NCI-H2171 treated with DMSO at 0.1 percent for 48 hours (cell line): ENCODE measurements at places on chromosomes 3 and 15.

DNA sequence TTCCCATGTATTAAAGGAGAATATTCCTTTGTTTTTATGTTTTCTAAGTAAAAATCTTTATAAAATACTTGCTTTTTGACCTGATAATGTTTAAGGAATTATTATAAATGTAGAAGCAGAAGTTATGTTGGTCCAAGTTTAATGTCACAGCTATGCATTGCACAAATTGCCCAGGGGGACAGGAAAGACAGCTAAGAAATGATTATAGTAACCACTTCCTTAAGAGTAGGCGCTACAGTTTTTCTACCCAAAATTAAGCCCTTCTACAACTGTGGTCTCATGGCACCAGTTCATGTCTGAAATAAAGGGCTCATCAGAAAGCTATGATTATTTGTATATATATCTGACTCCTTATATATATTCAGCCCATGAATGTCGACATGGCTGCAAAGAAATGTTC lies 176.4 kb downstream of the GBE1 start:
- DNase-seq, result no peak

GRCh38 chr15:39588531-39589192 lies 7.8 kb downstream of the THBS1 start:
- DNase-seq, result no peak

- DNase-seq, result no peak
Observed at GRCh38 chr15:35186346-35186745, 101.3 kb upstream of the NANOGP8 start.

DNA sequence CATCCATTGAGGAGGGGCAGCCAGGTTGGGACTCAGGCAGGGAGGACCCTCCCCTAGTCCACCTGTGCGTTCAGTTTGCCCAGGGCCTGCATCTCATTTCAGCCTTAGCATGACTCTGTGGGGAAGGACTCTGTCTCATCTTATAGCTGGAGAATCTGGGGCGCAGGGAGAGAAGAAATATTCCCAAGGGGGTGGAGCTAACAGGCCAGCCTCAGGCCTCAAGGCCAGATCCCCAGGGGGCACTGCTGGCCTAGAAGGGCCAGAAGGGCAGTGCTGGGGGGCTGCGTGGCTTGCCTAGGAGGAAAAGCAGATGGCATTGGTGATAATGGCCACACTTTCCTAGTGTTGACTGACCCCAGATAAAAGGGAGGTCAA lies 10.9 kb downstream of the AMOTL2 start:
- no peak for DNase-seq

DNA sequence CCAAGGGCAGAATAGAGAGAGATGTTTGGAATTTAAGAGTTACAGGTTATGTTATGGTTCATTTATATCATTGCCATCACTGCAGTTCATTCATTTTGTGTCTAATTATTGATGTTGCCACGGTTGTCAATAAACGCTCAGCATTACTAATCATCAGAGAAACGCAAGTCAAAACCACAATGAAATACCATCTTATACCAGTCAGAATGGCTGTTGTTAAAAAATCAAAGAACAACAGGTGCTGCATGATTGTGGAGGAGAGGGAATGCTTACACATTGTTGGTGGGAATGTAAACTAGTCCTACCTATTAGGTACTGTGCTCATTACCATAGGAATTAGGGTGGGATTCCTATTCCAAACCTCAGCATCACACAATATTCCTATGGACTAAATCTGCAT lies 350.5 kb downstream of the TIGIT start:
- no peak for DNase-seq

GRCh38 chr15:45199136-45199810 lies 11.5 kb upstream of the SHF start:
- peak; percentile 90 for DNase-seq

GRCh38 chr15:84638103-84638502 lies 16.0 kb downstream of the WDR73 start:
- DNase-seq, result peak; percentile 16

- DNase-seq, result peak; percentile 2
Observed at GRCh38 chr3:69204315-69204957, 82.0 kb upstream of the LMOD3 start.

DNA sequence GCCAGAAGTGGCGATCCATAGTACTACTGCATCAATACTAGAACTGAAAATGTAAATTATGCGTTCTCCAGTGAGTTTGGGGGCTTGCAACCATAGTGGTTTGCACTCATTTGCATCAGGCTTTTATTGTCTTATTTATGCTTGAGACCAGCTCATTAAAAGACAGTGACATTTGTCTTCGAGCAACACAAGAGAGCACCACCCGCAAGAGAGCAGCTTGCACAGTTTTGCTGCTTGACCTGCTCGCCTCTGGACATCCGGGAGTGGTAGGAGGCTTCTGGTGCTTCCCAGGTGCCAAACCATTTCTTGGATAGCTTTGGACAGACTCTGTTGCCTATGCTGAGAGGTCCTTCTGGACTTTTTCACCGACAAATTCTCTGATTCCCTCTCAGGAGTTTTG lies 294.6 kb downstream of the MEX3B start:
- DNase-seq, result peak; percentile 31

DNA sequence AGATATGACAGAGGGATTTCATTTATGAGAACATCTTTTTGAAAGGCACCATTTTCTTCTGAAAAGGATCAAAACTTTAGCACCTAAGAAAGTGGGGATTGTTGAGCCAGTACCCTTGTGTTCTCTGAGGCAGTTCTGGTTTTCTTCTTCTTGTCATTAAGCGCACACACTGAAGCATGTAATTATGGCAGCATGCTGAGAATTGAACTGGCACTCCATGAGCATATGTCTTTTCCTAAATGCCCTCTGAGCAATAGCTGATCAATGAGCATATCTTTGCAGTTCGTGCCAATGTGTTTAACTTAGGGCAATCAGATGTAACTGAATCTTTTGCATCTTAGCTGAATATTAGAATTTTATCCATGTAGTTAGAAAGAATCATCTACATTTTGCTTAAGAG lies 53.9 kb upstream of the VGLL3 start:
- no peak for DNase-seq

- no peak for DNase-seq
Observed at GRCh38 chr3:74045000-74045399, 420.3 kb upstream of the PDZRN3 start.

- DNase-seq, result no peak
Observed at GRCh38 chr3:22594990-22595389, 608.1 kb upstream of the UBE2E2 start.

- DNase-seq, result no peak
Observed at GRCh38 chr3:171346019-171346418, 114.2 kb downstream of the TNIK start.

DNA sequence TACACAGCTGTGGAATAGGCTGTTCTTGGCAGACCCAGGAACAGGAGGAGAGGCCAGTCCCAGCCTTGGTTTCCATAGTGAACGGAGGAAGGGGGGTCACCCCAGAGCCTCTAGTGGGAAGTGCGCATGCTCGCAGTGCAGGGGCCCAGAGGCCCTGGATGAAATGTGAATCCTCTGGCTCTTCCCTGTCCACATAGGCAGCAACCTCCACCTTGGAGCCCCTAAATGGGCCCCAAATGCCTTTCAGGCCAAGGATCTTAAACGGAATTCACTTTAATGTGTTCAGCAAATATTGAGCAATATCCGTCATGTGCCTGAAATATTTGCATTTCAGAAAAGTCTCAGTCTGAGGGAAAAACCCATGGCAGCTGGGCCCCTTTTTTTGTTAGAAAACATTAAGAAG lies 3.3 kb upstream of the NDN start:
- peak; percentile 16 for DNase-seq

DNA sequence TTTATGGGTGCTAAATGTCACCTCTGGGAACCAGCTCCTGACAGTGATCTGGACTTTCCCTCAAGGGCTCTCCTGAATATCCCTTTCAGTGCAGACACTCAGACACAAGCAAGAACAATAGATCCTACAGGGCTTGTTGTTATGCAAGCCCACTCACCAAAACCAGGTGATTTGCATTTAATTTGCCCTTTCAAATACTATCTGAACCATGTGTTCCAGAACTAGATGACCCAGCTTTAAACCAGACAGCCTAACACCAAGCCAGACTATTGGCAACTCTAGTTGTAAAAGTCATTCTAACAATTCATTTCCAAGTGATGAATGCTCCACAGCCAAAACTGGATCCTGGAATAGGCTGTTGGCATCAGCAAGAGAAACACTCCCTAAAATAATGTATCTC lies 5.6 kb upstream of the ATP8B4 start:
- no peak for DNase-seq

DNA sequence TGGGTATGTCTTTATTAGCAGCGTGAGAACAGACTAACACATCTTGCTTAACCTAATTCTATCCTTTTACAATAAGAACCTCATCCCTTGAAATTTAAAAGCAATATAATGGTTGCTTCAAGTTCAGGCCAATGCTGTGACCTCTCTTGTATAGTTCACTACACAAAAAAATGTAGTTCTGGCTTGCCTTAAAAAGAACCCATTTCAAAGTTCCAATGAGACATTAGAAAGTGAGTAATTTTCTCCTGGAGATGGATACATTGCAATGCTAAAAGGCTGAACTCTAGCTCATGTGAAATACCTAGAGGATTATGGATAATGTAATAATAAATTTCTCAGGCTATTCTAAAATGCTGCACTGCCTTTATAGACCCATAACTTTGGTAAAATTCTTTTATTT lies 47.8 kb downstream of the ATP13A4 start:
- DNase-seq, result no peak

- no peak for DNase-seq
Observed at GRCh38 chr15:43346305-43346704, 15.9 kb upstream of the LCMT2 start.

DNA sequence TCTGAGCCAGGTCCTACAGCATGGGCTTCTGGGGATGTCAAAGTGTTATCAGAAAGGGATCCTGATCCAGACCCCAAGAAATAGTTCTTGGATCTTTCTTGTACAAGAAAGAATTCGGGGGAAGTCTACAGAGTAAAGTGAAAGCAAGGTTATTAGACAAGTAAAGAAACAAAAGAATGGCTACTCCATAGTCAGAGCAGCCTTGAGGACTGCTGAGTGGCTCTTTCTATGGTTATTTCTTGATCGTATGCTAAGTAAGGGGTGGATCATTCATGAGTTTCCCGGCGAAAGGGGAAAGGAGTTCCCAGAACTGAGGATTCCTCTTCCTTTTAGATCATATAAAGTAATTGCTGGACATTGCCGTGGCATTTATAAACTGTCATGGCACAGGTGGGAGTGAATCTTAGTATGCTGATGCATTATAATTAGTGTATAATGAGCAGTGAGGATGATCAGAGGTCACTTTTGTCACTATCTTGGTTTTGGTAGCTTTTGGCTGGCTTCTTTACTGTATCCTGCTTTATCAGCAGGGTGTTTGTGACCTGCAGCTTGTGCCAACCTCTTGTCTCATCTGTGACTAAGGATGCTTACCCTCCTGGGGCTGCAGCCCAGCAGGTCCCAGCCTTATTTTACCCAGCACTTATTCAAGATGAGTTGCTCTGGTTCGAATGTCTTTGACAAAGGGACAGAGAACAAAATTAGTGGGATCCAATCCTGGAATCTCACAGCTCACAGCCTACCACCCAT lies 41.0 kb downstream of the CRYGS start:
- no peak for DNase-seq

GRCh38 chr3:170605490-170605889 lies 19.6 kb upstream of the SLC7A14 start:
- DNase-seq, result no peak

GRCh38 chr15:31346367-31347066 lies 19.9 kb downstream of the KLF13 start:
- DNase-seq, result no peak

GRCh38 chr3:141257961-141258360 lies 26.3 kb downstream of the PXYLP1 start:
- DNase-seq, result no peak

DNA sequence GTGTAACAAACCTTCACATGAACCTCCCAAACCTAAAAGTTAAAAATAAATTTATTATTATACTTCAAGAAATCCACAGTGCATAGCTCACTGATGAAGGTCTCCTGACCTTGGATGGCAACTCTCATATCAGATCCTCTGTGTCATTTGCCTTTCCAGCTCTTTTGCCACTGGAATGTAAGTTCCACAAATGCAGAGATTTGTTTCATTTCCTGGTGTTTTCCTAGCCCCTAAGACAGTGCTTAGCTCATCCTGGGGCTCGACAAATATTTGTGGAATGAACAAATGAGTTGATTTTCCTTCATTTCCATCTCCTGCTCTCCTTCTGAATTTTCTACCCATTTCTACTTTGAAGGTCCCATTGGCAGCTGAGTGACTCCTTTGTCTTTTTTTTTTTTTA lies 56.0 kb downstream of the FRMD4B start:
- DNase-seq, result no peak
